NCI-H2081 (cell line): ENCODE measurements at places on chromosomes 3 and 15.

GRCh38 chr3:31567036-31567435 is 34.3 kb downstream of the STT3B start:
- DNase-seq: peak; percentile 1

GRCh38 chr3:100047455-100048141 is 66.7 kb downstream of the FILIP1L start:
- DNase-seq: no peak

- DNase-seq: no peak
Measured at GRCh38 chr15:31031471-31032067, 40.1 kb upstream of the MTMR10 start.

GRCh38 chr3:18423401-18424212 is 1.5 kb downstream of the SATB1 start:
- peak; percentile 21 for DNase-seq

DNA sequence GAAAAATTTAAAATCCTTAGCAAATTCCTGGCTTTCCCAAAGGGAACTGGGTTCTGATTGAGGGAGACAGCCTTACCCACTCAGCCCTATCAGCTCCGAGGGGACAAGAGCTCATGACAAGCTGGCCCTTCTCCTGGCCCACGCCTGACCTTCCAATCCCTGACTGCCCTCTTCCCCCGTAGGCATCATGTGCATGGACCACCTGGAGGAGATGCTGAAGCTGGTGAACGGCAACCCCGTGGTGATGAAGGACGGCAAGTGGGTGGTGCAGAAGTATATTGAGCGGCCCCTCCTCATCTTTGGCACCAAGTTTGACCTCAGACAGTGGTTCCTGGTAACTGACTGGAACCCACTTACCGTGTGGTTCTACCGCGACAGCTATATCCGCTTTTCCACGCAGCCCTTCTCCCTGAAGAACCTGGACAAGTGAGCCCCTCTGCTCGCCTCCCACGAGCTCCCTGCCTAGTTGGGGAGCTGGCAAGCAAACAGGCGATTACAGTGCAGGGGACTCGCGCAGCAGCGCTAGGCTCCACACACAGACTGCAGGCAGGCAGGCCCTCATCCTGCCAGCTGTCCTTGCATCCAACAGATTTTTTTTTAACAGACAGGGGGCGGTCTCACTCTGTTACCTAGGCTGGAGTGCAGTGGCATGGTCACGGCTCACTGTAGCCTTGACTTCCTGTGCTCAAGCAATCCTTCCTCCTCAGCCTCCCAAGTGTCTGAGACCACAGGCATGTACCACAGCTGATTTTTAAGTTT is 16.8 kb downstream of the RPUSD3 start:
- no peak for DNase-seq
